Activated CD4-positive, alpha-beta T cell treated with anti-CD3 and anti-CD28 coated beads, Interleukin-2, amount 10 ng/mL, durations not matched to agents 7 days and 5 days (primary cell): ENCODE measurements at places on chromosomes 6 and 20. TPM values are rescaled to one million over a fixed set of nuclear protein-coding genes. Genes with fewer than 3 reads are reported as not detected.

DNA sequence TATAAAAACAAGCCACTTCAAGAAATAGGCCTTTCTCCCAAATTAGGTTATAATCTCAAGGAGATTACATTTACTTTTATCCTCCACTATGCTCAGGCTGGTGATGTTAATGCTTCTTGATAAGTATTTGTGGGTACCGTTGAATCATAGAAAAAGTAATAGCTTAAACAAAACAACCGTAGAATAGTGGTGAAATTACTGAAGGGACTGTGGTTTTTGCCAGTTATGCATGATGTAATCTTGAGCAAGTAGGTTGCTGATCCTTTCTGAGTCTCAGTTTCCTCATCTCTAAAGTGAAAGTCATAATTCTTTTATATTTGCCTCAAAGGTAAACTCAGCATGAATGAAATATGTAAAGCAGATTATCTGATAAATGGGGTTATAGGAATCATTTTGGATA lies 187.3 kb upstream of the JAG1 start:
- no peaks in the 10 kb centered on the region for H3K27me3 ChIP-seq
- no peak for DNase-seq
- H3K36me3 ChIP-seq: no peaks in the 10 kb centered on the region
- no peak overlapping the region for H3K4me3 ChIP-seq
- H3K4me1 ChIP-seq: no peaks in the 10 kb centered on the region

DNA sequence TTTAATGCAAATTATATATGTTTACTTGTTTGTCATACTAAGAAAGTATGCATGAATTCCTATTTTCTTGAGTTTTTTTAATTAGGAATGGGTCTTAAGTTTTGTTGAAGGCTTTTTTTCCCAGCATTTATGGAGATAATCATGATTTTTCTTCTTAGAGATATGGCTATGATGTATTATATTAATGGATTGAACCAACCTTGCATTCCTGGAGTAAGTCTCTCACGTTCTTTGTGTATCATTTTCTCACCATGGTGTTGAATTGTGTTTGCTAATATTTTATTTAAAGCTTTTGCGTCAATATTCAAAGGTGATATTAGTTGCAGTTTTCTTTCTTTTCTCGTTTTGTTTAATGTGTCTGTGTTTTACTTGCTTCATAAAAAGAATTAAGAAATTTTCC lies 48.4 kb upstream of the SLC35D3 start:
- DNase-seq: no peak
- H3K27ac ChIP-seq: no peak overlapping the region
- no peaks in the 10 kb centered on the region for H3K27me3 ChIP-seq
- no peak overlapping the region for H3K4me3 ChIP-seq

Gene SMLR1
- not detected for total RNA-seq

DNA sequence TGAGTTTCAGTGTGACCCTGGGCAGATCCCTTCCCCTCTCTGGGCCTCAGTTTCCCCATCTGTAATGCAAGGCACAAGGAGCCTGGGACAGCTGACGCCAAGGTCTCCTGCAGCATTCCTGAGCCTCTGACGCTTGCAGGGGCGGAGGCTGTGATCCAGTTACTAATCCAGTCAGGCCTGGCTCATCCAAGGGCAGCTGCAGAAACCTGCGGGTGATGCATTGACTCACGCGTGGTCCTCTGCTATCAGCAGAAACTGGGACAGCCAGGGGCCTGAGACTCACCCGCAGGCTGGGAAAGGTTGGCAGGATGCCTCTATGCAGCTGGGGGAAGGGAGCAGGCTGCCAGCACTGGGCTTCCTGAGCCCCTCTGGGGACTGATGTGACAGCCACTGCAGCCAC lies 65.0 kb upstream of the SIRPA start:
- DNase-seq: no peak
- no peak overlapping the region for H3K27ac ChIP-seq
- no peaks in the 10 kb centered on the region for H3K4me1 ChIP-seq

Gene ETV7
- total RNA-seq: 15.3 TPM

DNA sequence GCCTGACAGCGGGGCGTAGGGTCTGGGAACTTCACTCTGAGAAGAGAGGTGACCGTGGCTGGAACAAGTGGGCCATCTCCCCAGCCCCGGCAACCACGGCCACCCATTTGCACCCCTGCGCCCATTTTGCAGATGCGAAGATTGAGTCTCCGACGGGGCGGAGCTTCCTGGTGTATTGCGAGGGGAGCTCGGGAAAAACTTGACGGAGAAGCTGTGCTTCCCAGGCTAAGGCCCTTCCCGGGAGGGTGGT lies 653 bp downstream of the ZNF335 start:
- H3K4me1 ChIP-seq: peaks cover 23% of the 10 kb centered on the region
- H3K36me3 ChIP-seq: peaks cover 20% of the 10 kb centered on the region
- no peak for DNase-seq
- peaks cover 3% of the 10 kb centered on the region for H3K27me3 ChIP-seq
- H3K4me3 ChIP-seq: peak overlapping the region; percentile 82

GRCh38 chr6:22349051-22349450 lies 52.2 kb upstream of the PRL start:
- no peak overlapping the region for H3K4me3 ChIP-seq
- DNase-seq: no peak
- no peaks in the 10 kb centered on the region for H3K27me3 ChIP-seq
- no peaks in the 10 kb centered on the region for H3K36me3 ChIP-seq
- H3K4me1 ChIP-seq: no peaks in the 10 kb centered on the region

- no peak for DNase-seq
- H3K4me1 ChIP-seq: peaks cover 57% of the 10 kb centered on the region
- peak overlapping the region; percentile 74 for H3K27ac ChIP-seq
These were observed 13.6 kb downstream of the TMEM181 start for GRCh38 chr6:158573542-158573931.

DNA sequence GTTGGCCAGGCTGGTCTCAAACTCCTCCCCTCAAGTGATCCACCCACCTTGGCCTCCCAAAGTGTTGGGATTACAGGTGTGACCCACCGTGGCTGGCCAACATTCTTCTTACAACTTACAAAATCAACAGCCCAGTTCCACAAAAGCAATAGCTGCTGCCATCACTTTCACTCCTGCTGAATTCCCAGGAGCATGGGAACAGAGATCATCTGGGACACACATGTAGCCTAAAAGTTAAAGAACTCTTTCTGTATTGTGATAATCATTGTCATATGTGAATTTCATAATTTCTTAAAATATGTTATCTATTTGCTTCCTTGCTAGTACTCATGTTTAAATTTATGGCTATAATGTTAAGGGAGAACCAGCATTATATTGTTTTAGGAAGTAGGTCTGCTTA lies 51.7 kb downstream of the NCOA6 start:
- H3K27me3 ChIP-seq: no peaks in the 10 kb centered on the region
- DNase-seq: no peak
- no peak overlapping the region for H3K4me3 ChIP-seq
- H3K4me1 ChIP-seq: peaks cover 1% of the 10 kb centered on the region

GRCh38 chr6:99589290-99589672 lies 17.4 kb upstream of the PRDM13 start:
- H3K4me3 ChIP-seq: peak overlapping the region; percentile 79
- peaks cover 31% of the 10 kb centered on the region for H3K4me1 ChIP-seq
- DNase-seq: no peak
- H3K27me3 ChIP-seq: peaks cover 81% of the 10 kb centered on the region
- H3K27ac ChIP-seq: peak overlapping the region; percentile 46

DNA sequence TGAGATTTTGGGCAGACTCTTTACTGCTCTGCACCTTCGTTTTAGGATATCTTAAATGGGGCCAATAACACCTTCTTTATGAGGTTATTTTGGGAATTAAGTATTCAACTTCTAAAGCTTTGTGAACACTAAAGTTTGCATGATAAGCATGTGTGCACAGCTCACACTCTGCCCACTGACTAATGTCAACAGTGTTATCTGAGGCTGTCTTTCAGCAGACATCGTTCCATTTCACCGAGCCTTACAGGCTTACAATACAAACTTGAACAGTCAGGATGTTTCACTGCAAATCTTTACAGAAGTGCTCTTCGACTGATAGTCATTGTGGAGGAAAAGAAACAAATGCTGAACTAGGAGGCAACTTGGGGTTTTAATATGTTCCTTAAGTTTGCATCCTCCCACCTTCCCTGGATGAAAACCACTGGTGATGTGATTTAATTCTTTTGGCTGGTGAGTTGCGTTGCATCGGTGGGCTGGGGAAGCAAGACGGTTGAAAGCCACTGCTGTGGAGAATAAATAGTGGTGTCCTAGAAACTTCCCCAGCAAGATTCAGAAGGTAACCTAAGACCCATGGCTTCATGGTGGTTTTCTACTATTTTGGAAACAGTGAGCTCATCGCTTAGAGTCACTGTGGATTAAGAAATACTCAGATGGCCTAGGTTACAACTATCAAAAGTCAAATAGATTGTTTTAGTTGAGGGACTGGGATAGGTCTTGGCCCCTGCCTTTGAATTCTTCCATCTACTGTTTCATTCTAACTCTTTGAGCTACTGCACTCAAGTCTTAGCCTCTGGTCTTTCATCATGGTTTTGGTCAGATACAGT lies 167.2 kb upstream of the MAP3K7 start:
- DNase-seq: no peak
- no peaks in the 10 kb centered on the region for H3K36me3 ChIP-seq
- H3K27ac ChIP-seq: no peak overlapping the region
- no peak overlapping the region for H3K4me3 ChIP-seq

Gene GRM1
- not detected for total RNA-seq

Gene GLO1
- total RNA-seq: 77.1 TPM

GRCh38 chr20:38926934-38927616 lies 858 bp downstream of the FAM83D start:
- peak overlapping the region; percentile 88 for H3K27ac ChIP-seq
- no peaks in the 10 kb centered on the region for H3K27me3 ChIP-seq
- no peak for DNase-seq
- peak overlapping the region; percentile 88 for H3K4me3 ChIP-seq
- H3K4me1 ChIP-seq: peaks cover 51% of the 10 kb centered on the region
- H3K36me3 ChIP-seq: peaks cover 23% of the 10 kb centered on the region

- no peaks in the 10 kb centered on the region for H3K27me3 ChIP-seq
- no peaks in the 10 kb centered on the region for H3K36me3 ChIP-seq
- H3K4me3 ChIP-seq: no peak overlapping the region
These were observed 257.6 kb upstream of the IMPG1 start for GRCh38 chr6:76330031-76330430.

GRCh38 chr6:15518878-15519277 lies 143.9 kb downstream of the DTNBP1 start:
- peaks cover 56% of the 10 kb centered on the region for H3K36me3 ChIP-seq
- DNase-seq: no peak
- H3K4me1 ChIP-seq: peaks cover 20% of the 10 kb centered on the region
- H3K4me3 ChIP-seq: no peak overlapping the region
- peak overlapping the region; percentile 79 for H3K27ac ChIP-seq

DNA sequence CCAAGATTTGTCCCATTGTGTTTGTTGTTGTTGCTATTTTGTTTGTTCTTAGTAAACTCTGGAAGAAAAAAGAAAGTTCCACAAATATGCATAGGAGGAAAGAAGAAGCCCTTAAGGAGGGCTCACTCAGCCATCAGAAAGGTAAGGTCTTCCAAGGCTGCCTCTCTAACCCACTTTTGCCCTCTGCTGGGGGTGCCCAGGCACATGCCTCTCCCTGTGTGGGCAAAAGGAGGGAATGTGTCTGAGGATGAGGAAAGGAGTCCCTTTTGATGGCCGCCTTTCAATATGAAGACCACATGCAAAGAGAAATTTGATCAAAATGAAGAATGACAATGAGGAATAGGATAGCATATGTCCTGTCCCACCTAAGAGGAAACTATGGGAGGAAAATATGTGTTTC lies 248.2 kb upstream of the POU3F2 start:
- no peaks in the 10 kb centered on the region for H3K4me1 ChIP-seq
- DNase-seq: no peak
- H3K36me3 ChIP-seq: no peaks in the 10 kb centered on the region

- peaks cover 1% of the 10 kb centered on the region for H3K36me3 ChIP-seq
- H3K4me3 ChIP-seq: peak overlapping the region; percentile 79
- H3K27me3 ChIP-seq: peaks cover 7% of the 10 kb centered on the region
- peaks cover 13% of the 10 kb centered on the region for H3K4me1 ChIP-seq
These were observed 8.0 kb upstream of the SLC17A3 start for GRCh38 chr6:25882051-25882496.

- H3K4me1 ChIP-seq: no peaks in the 10 kb centered on the region
- no peaks in the 10 kb centered on the region for H3K36me3 ChIP-seq
- H3K4me3 ChIP-seq: no peak overlapping the region
- no peaks in the 10 kb centered on the region for H3K27me3 ChIP-seq
These were observed 92.5 kb downstream of the SPTLC3 start for GRCh38 chr20:13101276-13101675.

- peaks cover 2% of the 10 kb centered on the region for H3K4me1 ChIP-seq
- DNase-seq: peak; percentile 39
- H3K36me3 ChIP-seq: peaks cover 12% of the 10 kb centered on the region
- peak overlapping the region; percentile 64 for H3K27ac ChIP-seq
- H3K27me3 ChIP-seq: no peaks in the 10 kb centered on the region
These were observed 67.9 kb downstream of the NCOA7 start for GRCh38 chr6:125858427-125859320.

Gene TFAP2C
- total RNA-seq: not detected

Gene UBE2V1
- 111 TPM for total RNA-seq

GRCh38 chr6:20432692-20433091 lies 31.0 kb downstream of the E2F3 start:
- H3K4me3 ChIP-seq: no peak overlapping the region
- H3K36me3 ChIP-seq: peaks cover 66% of the 10 kb centered on the region
- DNase-seq: no peak
- H3K4me1 ChIP-seq: peaks cover 9% of the 10 kb centered on the region
- H3K27me3 ChIP-seq: no peaks in the 10 kb centered on the region
- no peak overlapping the region for H3K27ac ChIP-seq

Gene SLC13A3
- 0.35 TPM for total RNA-seq

DNA sequence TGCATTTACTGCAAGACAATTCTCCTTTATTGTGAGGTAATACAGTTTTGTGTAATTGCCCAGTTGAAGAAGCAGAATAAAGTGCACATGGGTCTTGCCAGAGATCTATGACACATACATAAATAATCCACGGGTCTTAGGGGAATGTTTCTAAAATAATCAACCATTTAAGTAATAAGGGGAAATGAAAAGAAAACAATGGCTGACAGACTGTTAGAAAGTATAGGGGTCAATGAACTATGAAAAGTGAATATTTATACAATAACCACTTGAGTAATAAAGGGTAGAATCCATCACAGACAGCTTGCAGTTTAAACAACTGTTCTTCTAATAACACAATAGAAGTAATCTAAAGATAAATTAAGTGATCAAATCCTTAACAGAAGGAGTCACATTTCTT lies 477.2 kb downstream of the EYS start:
- H3K27me3 ChIP-seq: no peaks in the 10 kb centered on the region
- no peak for DNase-seq
- no peaks in the 10 kb centered on the region for H3K4me1 ChIP-seq
- H3K27ac ChIP-seq: no peak overlapping the region

DNA sequence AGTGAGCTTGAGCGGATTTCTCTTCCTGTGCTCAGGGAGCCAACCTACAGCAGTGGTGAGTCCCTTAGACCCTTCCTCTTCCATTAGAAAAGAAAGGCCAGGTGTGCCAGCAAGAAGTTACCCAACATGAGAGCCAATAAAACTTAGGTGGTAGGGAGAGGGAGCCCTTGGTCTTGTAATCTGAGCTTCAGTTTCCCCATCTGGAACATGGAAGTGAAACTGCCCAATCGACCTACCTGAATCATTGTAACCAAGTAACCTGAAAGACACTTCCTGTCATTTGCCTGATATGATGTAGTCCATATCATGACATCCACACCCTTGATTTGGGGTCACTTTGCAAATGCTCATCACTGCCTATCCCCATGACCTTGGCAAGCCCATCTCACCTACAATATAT lies 66.4 kb downstream of the MDGA1 start:
- H3K27ac ChIP-seq: no peak overlapping the region
- no peaks in the 10 kb centered on the region for H3K36me3 ChIP-seq
- H3K4me3 ChIP-seq: no peak overlapping the region
- peaks cover 4% of the 10 kb centered on the region for H3K27me3 ChIP-seq

GRCh38 chr6:170182093-170182780 lies 108.6 kb downstream of the DLL1 start:
- DNase-seq: peak; percentile 2
- H3K27me3 ChIP-seq: no peaks in the 10 kb centered on the region
- H3K4me3 ChIP-seq: no peak overlapping the region
- no peaks in the 10 kb centered on the region for H3K4me1 ChIP-seq

Gene TCP11
- total RNA-seq: not detected
